ENCODE measurements at places on chromosomes 7 and 10.

GRCh38 chr10:132387764-132388210 is 9.2 kb upstream of the PWWP2B start:
- H3K4me3 ChIP-seq, result no peak overlapping the region
- no peak overlapping the region for H3K27ac ChIP-seq
- no peaks in the 10 kb centered on the region for H3K4me1 ChIP-seq
- no peak for DNase-seq

DNA sequence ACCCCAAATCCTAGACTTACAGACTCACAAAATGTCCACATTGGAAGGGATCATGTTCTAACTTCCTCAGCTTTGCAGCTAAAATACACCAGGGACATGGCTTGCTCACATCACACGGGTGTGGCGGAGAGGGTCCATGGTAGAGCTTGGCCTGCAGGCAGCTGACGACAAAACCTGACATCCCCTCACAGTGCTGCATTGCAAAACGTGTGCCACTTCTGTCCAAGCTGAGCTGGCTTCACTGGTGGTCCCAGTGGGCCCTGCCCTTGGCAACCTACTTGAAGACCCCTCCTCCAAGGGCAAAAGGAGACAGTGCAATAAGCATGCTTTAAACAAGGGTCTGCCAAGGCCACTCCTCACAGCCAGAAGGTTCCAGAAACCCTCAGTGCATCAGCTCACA is 21.9 kb downstream of the ANXA11 start:
- no peak overlapping the region for H3K4me3 ChIP-seq
- H3K36me3 ChIP-seq, result peaks cover 3% of the 10 kb centered on the region
- H3K4me1 ChIP-seq, result peaks cover 16% of the 10 kb centered on the region

- peaks cover 13% of the 10 kb centered on the region for H3K4me1 ChIP-seq
- no peak for DNase-seq
- H3K27ac ChIP-seq, result no peak overlapping the region
- no peaks in the 10 kb centered on the region for H3K36me3 ChIP-seq
These were observed 3.0 kb upstream of the SKIDA1 start for GRCh38 chr10:21528236-21529031.

GRCh38 chr10:62414359-62414758 is 40.2 kb downstream of the ZNF365 start:
- no peaks in the 10 kb centered on the region for H3K4me1 ChIP-seq
- DNase-seq, result no peak
- H3K36me3 ChIP-seq, result no peaks in the 10 kb centered on the region
- H3K27ac ChIP-seq, result no peak overlapping the region
- H3K27me3 ChIP-seq, result no peaks in the 10 kb centered on the region
- no peak overlapping the region for H3K4me3 ChIP-seq

DNA sequence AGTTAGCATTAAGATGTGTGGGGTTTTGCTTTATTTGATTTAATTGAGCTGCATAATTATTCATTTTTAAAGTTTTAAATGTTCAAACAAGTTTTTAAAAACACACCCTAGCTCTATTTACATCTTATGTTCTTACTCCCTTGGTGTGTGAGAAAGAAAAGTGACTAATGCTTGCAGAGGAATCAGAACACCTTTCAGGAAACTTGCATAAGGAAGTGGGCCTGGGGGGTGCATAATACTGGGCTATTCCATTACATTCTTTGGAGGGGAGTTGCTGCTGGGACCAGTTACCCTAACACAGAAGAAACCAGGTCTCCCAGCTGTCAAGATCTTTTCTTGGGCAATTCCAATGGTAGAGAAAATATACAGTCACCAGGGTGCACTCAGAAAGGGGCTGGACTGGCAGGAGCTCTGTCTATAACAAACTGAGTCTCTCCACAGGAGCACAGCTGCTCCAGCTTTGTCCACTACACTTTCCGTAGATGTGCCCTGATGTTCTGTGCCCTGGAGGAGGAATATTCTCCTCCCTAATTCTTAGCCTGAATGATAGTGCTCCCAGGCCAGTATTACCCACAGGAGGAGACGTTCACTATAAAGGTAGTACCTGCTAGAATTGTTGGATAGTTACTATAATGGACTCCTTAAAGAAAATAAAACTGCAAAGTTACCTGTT is 304.2 kb downstream of the CDC14C start:
- H3K27ac ChIP-seq, result no peak overlapping the region
- no peak for DNase-seq
- H3K36me3 ChIP-seq, result no peaks in the 10 kb centered on the region
- H3K4me3 ChIP-seq, result no peak overlapping the region
- H3K27me3 ChIP-seq, result no peaks in the 10 kb centered on the region

GRCh38 chr10:12906051-12906541 is 95.4 kb downstream of the CCDC3 start:
- no peak for DNase-seq
- no peaks in the 10 kb centered on the region for H3K36me3 ChIP-seq
- no peaks in the 10 kb centered on the region for H3K4me1 ChIP-seq
- H3K27ac ChIP-seq, result no peak overlapping the region
- H3K27me3 ChIP-seq, result no peaks in the 10 kb centered on the region

GRCh38 chr7:101932083-101932482 is 114.7 kb downstream of the CUX1 start:
- H3K4me1 ChIP-seq, result peaks cover 37% of the 10 kb centered on the region
- peaks cover 5% of the 10 kb centered on the region for H3K36me3 ChIP-seq
- no peaks in the 10 kb centered on the region for H3K27me3 ChIP-seq
- no peak overlapping the region for H3K27ac ChIP-seq

GRCh38 chr7:45578467-45578866 is 4.3 kb downstream of the ADCY1 start:
- H3K4me1 ChIP-seq, result no peaks in the 10 kb centered on the region
- no peaks in the 10 kb centered on the region for H3K36me3 ChIP-seq
- H3K4me3 ChIP-seq, result no peak overlapping the region
- peaks cover 6% of the 10 kb centered on the region for H3K27me3 ChIP-seq
- no peak for DNase-seq
- no peak overlapping the region for H3K27ac ChIP-seq

GRCh38 chr7:74405899-74406512 is 47.7 kb upstream of the GTF2IRD1 start:
- no peak overlapping the region for H3K27ac ChIP-seq
- H3K36me3 ChIP-seq, result peaks cover 18% of the 10 kb centered on the region
- no peaks in the 10 kb centered on the region for H3K27me3 ChIP-seq
- DNase-seq, result no peak

- no peak overlapping the region for H3K4me3 ChIP-seq
- DNase-seq, result no peak
- no peaks in the 10 kb centered on the region for H3K27me3 ChIP-seq
- no peaks in the 10 kb centered on the region for H3K4me1 ChIP-seq
- H3K27ac ChIP-seq, result no peak overlapping the region
- no peaks in the 10 kb centered on the region for H3K36me3 ChIP-seq
These were observed 43.4 kb downstream of the HECTD2 start for GRCh38 chr10:91453535-91453934.

- no peaks in the 10 kb centered on the region for H3K36me3 ChIP-seq
- H3K4me3 ChIP-seq, result no peak overlapping the region
- peak; percentile 5 for DNase-seq
These were observed 9.9 kb downstream of the ZNF365 start for GRCh38 chr10:62384057-62384446.

DNA sequence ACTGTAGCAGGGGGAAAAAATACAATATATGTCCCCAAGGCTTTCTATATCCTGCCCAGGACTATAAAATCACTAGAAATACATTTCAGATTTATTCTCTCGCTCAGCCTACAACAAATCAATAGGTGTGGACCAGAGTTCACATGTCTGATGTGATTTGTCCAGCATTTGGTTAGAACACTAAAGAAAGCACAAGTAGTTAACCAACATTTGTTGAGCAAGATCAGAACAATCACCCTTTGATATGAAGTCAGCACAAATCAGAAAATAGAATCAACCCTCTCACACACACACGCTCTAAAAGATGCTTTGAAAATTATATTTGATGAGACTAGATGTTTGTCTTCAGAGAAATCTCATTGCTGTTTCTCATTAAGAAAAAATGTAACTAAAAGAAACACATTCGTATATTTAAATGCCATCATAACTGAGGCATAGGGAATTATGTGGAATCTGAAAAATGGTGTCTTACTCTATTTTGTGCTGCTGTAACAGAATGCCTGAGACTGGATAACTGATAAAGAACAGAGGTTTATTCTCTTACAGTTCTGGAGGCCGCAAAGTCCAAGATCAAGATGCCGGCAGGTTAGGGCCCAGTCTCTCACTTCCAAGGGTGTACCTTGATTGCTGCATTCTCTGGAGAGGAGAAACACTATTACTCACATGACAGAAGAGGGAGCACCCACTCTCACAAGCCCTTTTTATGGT is 10.5 kb downstream of the AKR1D1 start:
- DNase-seq, result no peak
- H3K36me3 ChIP-seq, result no peaks in the 10 kb centered on the region
- H3K27me3 ChIP-seq, result no peaks in the 10 kb centered on the region
- no peak overlapping the region for H3K27ac ChIP-seq
- H3K4me3 ChIP-seq, result no peak overlapping the region

DNA sequence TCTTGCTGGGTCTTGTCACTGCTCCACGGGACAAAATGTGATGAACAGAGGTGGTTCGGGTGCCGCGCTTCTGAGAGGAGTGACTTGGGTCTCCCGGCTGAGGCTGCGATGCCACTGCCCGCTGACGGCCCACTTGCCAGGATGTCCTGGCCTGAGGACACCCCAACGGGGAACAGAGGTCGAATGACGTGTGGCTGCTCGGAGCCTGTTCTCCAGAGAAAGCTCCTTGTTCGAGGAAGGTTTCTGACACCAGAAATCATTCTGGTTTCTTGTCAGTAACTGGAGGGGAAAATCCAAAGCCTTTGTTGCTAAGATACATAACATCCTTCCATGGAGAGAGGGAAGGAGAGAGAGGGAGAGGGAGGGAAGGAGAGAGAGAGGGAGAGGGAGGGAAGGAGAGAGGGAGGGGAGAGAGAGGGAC is 236.4 kb downstream of the WDR37 start:
- H3K27ac ChIP-seq, result no peak overlapping the region
- DNase-seq, result no peak
- H3K27me3 ChIP-seq, result no peaks in the 10 kb centered on the region
- H3K4me1 ChIP-seq, result no peaks in the 10 kb centered on the region
- H3K36me3 ChIP-seq, result no peaks in the 10 kb centered on the region
- no peak overlapping the region for H3K4me3 ChIP-seq

GRCh38 chr7:20053334-20054104 is 163.7 kb downstream of the MACC1 start:
- H3K4me3 ChIP-seq, result no peak overlapping the region
- no peak overlapping the region for H3K27ac ChIP-seq
- no peak for DNase-seq
- no peaks in the 10 kb centered on the region for H3K36me3 ChIP-seq

GRCh38 chr10:87546210-87546609 is 41.5 kb downstream of the MINPP1 start:
- H3K36me3 ChIP-seq, result peaks cover 3% of the 10 kb centered on the region
- H3K27ac ChIP-seq, result no peak overlapping the region
- H3K4me3 ChIP-seq, result no peak overlapping the region
- H3K27me3 ChIP-seq, result no peaks in the 10 kb centered on the region

DNA sequence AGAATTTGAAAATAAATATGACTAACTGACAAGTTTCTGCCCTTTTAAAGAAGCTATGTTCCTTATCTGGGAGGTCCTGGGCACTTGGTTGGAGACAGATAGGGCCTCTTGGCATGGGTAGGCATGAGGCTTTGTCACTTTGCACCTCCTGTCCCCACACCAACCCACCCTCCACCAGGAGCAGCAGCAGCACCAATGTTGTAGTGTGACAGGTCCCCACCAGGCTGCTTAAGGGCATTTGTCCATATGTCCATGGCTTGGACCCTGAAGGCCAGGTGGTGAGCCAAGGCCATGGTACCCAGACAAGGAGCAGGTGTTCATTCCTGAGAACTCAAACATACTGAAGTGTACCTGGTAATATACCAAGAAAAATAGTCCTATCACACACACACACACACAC is 629.1 kb downstream of the ACTR3B start:
- H3K27ac ChIP-seq, result no peak overlapping the region
- no peak overlapping the region for H3K4me3 ChIP-seq
